ENCODE measurements at places on chromosomes 12 and 14.
A peak's percentile ranks its signal among the peaks of the same experiment; 100 is the strongest.

GRCh38 chr14:96205059-96205977 is 679 bp downstream of the BDKRB2 start:
- no peak for DNase-seq

DNA sequence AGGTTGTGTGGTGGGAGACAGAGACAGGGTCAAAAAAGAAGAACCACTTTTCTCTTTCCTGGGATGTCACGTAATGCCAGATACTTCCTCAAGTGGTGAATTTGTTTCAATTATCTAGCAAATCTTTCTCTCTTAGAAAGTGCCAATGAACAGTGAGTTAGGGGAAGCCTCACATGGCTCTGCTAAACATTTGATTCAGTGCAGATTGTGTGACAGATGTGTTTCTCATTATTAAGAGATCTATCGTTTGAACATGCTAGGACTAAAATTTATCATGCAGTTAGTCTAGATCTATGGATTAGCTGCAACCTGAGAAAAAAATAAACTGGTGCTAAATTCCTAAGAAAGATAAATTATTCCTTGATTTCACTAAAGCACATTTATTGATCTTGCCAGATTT is 247.8 kb downstream of the MDGA2 start:
- DNase-seq, result no peak

GRCh38 chr12:128339126-128339520 is 72.2 kb downstream of the TMEM132C start:
- no peak for DNase-seq

GRCh38 chr14:34911209-34912150 is 36.3 kb upstream of the BAZ1A start:
- peak; percentile 54 for DNase-seq

- peak; percentile 73 for DNase-seq
Measured at GRCh38 chr14:74595006-74595735, 16.9 kb downstream of the LTBP2 start.

- DNase-seq, result peak; percentile 87
Measured at GRCh38 chr14:80930836-80931389, 10.6 kb downstream of the CEP128 start.

- peak; percentile 63 for DNase-seq
Measured at GRCh38 chr14:39102265-39102968, 618 bp downstream of the SEC23A start.

GRCh38 chr12:124302807-124303578 is 8.1 kb downstream of the RFLNA start:
- no peak for DNase-seq

GRCh38 chr12:56634242-56634836 is 4.2 kb upstream of the BAZ2A start:
- DNase-seq, result peak; percentile 23

Data from EH (cell line).